ENCODE measurements at places on chromosomes 4 and X.

GRCh38 chr4:101086801-101087586 is 260.3 kb downstream of the PPP3CA start:
- no peaks in the 10 kb centered on the region for H3K27me3 ChIP-seq
- peaks cover 5% of the 10 kb centered on the region for H3K36me3 ChIP-seq
- DNase-seq, result no peak
- H3K4me3 ChIP-seq, result no peak overlapping the region
- no peak overlapping the region for H3K27ac ChIP-seq

DNA sequence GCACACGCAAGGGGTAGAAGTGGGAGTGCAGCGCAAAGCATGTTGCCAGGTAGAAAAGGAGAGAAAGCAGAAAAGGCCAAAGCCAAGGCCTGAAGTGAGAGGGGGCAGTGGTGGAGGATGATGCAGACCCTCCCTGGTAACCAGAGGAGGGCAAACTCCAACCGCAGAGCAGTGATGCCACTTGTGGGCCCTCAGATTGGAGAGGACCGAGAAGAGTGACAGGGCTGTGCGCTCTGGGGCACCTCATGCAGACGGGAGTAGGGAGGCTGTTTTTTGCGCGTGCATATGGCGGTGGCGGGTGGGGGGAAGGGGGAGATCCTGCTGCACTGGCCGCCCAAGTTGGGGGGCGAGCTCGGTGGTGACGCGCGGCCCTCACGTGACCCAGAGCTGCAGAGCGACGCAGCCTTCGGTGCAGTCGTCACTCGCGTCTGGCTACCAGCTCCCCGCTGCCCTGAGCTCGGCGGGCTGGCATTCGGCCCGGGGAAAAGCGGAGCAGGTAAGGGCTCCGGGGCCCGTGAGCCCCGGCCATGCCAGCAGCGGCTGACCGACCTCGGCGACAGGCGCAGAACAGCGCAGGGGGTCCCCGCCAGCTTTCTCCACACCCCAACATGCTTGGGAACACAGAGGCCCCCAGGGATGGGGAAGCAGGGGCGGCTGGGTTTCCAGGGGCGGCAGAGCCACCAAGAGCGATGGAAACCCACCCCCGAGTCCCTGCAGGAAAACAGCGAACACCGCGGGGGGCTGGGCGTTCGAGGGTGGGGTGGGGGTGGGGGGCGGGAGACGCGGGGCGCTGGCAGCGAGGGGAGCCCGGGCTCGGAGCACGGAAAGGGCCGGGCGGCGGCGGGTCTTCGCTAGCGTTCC is at the start of gene BEX3:
BEX3 (plus strand) TSS at position 421 of the 861 bp plus-strand sequence. CDS start 984 bp downstream, outside the sequence.
- no peaks in the 10 kb centered on the region for H3K27me3 ChIP-seq
- no peaks in the 10 kb centered on the region for H3K4me1 ChIP-seq
- H3K27ac ChIP-seq, result peak within 1 kb of the TSS; percentile 58
- DNase-seq, result peak; percentile 96
- peak within 1 kb of the TSS; percentile 71 for H3K4me3 ChIP-seq

GRCh38 chr4:85522277-85522676 is 47.3 kb downstream of the ARHGAP24 start:
- H3K4me1 ChIP-seq, result no peaks in the 10 kb centered on the region
- H3K27me3 ChIP-seq, result no peaks in the 10 kb centered on the region
- no peak for DNase-seq
- H3K4me3 ChIP-seq, result no peak overlapping the region
- H3K36me3 ChIP-seq, result no peaks in the 10 kb centered on the region

GRCh38 chr4:53924333-53925049 is 139.9 kb downstream of the CHIC2 start:
- H3K27me3 ChIP-seq, result no peaks in the 10 kb centered on the region
- peaks cover 7% of the 10 kb centered on the region for H3K4me1 ChIP-seq
- no peak overlapping the region for H3K4me3 ChIP-seq
- no peaks in the 10 kb centered on the region for H3K36me3 ChIP-seq
- no peak overlapping the region for H3K27ac ChIP-seq
